ENCODE measurements at places on chromosomes 4 and X.

- no peak for DNase-seq
Measured at GRCh38 chr4:81485310-81485980, 13.7 kb upstream of the RASGEF1B start.

GRCh38 chrX:17497193-17497592, 122.2 kb downstream of the NHS start:
- DNase-seq = no peak

GRCh38 chr4:17033768-17034181, 135.3 kb upstream of the LDB2 start:
- no peak for DNase-seq

GRCh38 chr4:76883147-76883546, 14.8 kb downstream of the SOWAHB start:
- DNase-seq = no peak

DNA sequence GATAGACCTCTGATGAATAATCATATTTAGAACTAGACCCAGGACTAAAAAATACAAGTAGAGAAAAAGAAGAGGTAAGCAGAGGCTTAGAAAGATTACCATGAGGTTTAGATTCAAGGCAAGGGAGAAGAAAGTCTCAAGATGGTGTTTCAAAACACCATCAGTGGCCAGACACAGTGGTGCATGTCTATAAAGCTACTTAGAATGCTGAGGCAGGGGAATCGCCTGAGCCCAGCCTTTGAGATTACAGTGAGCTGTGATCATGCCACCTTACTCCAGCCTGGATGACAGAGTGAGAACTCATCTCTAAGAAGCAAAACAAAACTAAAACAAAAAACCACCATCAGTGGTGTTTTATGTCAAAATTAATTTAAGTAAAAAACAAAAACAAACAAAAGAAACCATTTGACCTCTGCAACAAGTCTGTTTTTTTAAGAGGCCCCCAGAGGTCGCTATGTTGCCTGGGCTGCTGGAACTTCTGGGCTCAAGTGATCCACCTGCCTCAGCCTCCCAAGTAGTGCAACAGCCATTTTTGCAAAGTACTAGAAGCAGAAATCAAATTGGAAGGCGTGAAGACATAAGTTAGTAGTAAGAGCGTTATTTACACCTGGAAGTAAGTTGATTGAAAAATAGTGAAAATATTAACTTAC, 784.3 kb downstream of the ADGRL3 start:
- DNase-seq = no peak

DNA sequence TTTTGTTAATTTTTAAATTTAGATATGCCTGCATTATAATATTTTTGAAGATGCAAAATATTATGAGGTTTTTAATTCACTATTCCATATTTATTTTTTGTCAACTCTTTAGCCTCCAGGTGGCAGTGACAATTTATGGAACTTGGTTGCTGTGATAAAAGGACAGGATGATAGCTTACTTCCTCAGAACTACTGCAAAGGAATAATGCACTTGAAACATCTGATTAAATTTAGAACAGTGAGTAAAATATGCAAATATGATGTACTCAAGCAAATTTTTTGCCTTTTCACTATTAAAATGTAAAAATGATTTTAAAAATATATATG, 45.1 kb downstream of the SPATA4 start:
- DNase-seq = no peak

DNA sequence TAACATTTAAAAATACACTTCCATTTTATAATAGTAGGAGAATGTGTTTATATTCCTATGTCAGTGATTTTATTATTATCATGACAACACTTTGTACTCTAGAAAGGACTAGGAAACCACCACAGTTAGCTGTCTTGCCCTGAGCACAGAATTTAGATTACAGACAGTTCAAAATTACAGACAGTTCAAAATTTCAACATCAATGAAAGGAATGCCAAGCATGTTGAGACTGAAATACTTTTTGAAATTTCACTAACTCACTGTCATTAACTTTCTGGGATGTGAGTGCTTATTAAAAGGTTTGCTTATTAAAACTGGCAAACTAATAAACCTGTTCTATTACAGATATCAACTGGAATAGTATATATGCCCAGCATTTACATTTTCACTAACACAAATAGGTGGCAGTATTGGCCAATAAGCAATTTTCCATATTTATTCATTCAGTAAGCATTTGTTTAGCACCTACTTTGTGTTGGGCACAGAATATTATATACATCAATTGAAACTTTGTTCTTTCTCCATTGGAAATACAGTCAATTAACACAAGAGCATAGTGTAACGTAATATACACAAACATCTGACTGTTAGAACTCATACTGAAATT, 179.4 kb downstream of the FBXW7 start:
- DNase-seq = no peak

DNA sequence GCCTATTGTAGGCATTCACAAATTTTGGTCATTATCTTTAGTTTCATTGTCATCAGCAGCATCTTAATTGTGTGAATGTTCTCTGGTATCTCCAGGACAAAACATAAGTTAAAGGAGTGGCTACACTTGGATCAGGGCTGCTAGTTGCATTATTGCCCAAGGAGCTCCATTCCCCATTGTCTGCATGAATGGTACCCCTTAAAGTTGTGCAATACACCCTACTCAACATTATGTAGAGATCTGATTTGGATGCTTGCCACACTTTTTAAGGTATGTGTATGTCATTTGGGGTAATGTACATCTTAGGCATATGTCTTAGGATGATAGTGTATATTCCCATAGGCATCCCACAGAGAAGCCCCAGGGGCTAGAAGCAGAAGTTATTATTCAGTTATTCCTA, 2.9 kb downstream of the GRXCR1 start:
- no peak for DNase-seq

- DNase-seq = peak; percentile 70
Measured at GRCh38 chr4:112321776-112322684, 24.9 kb downstream of the ALPK1 start.

- DNase-seq = peak; percentile 18
Measured at GRCh38 chr4:37244583-37245390, at the start of gene NWD2. Gene NWD2 (plus strand): TSS chr4:37244743. CDS start chr4:37245068, 325 bp downstream.

DNA sequence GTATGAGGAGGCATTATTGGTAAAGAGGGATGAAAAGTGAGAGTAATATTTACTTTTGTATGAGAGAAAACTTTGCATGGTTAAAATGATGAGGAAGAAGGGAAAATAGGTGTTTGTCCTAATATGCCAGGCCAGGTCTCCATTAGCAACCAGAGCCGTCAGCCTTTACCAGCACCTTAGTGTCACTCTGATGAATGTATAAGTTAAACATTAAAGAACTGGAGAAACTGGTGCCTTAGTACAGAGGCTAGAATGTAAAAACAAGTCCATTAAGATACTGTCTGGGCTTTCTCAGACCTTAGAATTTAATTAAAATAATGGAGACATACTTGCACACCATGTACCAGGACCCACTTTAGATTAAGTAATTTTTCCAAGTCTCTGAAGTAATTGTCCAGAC, 222.3 kb downstream of the FAM47A start:
- DNase-seq = no peak

GRCh38 chr4:110068248-110068647, 130.2 kb downstream of the ELOVL6 start:
- no peak for DNase-seq

GRCh38 chr4:170591076-170591475, 501.3 kb upstream of the AADAT start:
- no peak for DNase-seq

DNA sequence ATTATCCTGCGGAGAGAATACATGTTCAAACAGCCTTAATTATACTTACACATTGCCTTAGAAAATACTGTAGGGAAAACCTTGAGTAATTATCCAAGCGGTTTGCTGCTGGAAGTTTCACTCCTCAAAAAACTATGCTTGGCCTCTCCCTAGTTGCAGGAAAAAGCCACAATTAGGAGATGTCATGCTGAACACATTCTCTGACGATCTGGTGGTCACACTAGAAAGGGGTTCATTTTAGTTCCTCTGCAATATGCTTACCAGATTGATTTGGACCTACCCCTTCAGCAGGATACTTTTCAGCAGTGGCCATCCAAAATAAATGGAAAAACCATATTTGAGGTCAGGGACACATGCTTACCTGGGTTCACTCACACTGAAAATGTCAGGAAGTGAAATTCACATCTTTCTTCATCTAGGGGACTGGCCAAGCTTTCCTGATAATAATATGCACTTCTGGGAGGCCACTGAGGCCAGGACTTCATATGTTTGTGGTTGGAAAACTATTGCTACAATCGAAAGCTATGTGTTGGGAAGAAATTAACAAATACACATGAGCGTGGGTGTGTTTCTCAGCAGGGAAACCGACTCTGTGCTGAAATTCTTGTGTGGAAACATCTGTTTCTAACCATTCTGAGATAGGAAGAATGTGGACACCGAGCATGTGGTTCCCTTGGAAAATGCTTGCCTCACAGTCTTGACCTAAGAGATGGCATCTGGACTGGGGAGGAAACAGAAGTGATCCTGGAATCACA, 68.8 kb downstream of the ATXN3L start:
- no peak for DNase-seq

DNA sequence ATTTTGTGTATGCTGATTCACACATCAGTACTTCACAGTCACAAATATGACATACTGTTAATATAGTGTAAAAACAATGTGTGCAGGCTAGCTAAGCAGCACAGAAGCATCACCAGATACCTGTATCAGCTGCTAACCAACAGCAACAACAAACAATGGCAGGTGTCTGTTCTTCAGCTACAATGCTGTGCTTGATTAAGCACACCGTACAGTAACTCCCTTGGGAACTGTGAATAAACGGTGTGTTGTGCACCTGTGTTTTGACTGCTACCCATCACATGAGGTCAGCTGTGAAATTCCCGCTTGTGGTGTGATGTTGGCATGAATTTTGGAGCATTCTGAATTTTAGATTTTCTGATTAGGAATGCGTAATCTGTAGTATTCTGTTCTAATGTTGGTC, 379.7 kb upstream of the FAT1 start:
- no peak for DNase-seq

DNA sequence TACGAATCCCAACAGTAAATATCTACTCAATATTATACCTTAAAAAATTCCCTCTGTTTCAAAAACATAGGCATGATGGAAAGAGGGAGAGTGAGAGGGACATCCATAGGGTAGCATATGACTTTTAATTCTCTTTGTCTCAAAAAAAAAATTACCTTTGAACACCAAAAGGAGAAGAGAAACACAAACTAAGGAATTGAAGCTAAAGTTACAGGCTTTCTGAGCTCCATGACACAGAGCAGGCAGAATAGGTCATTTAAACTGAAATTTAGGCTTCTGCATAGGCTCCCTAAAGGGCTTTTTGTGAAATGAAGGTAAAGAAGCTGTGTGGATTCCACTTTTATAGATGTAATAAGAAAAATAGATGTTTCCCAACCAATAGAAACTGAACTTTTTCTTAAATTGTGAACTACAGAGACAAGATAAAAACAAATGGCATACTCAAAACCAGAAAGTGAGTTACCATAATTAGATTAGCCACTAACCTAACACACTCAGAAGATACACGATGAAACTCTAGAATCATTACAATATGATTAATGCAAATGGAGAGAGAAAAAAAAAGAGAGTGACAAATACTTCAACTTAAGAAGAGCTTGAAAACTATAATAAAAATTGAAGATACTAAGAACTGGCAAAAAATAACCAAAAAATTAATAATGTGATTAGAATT, 584.6 kb downstream of the GABRG1 start:
- no peak for DNase-seq

DNA sequence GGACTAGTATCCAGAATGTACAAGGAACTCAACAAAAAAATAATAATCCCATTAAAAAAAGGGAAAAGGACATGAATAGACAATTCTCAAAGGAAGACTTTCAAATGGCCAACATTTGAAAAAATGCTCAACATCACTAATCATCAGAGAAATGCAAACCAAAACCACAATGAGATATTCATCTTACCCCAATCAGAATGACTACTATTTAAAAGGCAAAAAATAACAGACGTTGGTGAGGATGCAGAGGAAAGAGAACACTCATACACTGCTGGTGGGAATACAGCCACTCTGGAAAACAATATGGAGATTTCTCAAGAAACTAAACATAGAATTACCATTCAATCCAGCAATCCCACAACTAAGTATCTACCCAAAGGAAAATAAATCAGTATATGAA, 133.1 kb downstream of the KDR start:
- no peak for DNase-seq

DNA sequence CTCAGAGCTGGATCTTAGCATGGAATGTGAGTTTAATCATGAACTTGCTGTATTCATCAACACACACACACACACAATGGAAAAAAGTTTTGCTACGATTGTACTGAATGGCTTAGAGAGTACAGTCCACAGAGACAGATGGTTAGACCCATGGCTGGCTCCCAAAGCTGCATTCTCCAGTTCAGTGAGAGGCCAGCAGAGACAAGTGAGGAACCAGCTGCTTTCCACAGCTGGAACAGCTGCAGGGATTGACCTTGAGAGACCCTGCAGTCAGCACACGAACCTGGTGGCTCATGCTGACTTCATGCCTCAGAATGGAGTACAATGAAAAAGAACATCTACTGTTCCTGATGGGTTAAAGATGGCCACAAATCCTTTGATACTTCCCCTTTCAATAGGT, 94.5 kb downstream of the DHX15 start:
- DNase-seq = no peak

GRCh38 chr4:76090241-76090691, 15.8 kb downstream of the ART3 start:
- DNase-seq = no peak

DNA sequence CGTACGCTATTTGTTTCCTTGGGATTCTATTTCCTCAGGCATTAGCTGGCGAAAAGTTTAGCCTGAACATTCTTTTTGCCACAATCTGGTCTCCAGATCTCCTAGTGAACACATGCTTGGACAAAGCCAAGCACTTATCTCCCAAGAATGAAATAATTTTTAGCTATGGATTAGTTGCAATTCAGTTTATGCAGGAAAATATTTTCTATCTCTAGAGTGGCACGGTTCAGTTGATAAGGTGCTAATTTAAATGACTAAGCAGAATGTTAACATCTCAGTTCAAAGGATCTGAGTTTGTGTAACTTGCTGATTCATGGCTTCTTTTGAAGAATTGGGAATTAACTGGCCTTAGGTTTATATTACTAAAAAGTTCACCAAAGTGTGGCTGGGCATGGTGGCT, 58.1 kb upstream of the JADE1 start:
- no peak for DNase-seq

GRCh38 chr4:189822326-189822725, 118.3 kb upstream of the FRG1 start:
- no peak for DNase-seq
